ENCODE measurements at places on chromosomes 6 and 20.

DNA sequence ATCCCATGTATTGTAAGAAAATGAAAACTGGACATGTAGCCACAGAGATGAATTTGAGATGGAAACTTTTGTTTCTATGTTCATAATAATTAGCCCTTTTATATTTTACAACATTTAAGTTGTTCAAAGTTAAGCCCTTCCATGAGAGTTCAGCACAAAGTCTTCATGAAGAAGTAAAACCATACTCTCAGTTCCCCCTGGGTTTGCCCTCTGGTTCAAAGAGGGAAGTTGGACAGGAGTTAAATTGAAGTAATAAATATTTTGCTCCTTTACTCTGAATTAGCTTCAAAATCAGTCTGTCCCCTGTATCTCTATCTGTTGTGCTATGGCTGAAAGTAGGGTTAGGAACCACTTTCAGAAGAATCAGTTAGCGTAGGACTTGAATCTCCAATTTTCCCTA lies 31.1 kb downstream of the PHACTR2 start:
- no peak for DNase-seq

- DNase-seq: no peak
These were observed 61.4 kb downstream of the WDR27 start for GRCh38 chr6:169640351-169640852.

DNA sequence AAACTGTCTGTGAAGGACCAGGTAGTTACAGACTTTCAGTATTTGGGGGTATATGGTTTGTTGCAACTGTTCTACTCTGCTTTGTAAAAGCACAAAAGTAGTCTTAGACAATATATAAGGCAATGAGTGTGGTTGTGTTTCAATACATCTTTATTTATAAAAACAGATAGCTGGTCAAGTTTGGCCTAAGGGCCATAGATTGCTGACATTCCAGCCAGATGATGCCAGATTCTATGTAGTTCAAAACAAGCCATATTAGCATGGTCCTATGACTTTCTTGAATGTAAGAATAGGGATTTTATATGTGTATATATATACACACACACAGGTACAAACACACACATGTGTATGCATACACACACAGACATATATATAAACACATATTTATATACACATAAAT lies 201.8 kb downstream of the GRIK2 start:
- no peak for DNase-seq

- DNase-seq: no peak
These were observed 276.6 kb upstream of the BMP2 start for GRCh38 chr20:6490849-6491248.

DNA sequence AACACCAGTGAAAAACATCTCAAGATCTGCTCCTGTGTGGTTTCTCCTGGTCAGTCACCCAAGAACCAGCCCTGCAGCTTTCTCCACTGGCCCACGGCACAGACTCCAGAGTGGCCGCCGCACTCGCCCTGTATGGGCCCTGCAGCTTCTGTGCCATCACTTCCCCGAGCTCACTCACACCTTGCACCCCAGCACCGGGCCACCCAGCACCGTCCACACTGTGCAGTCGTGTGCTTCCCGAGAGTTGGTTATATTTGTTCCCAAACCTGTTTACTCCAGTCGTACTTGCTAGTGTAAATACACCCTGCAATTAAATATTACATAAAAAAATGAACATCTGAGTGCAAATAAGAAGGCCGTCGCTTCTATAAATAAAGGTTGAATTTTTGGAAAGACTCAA lies 341.7 kb downstream of the CDH26 start:
- no peak for DNase-seq

GRCh38 chr6:105874835-105875626 lies 211.1 kb upstream of the PRDM1 start:
- DNase-seq: no peak

- no peak for DNase-seq
These were observed 317.8 kb downstream of the CENPW start for GRCh38 chr6:126657561-126658175.

- no peak for DNase-seq
These were observed 338.7 kb downstream of the HTR1B start for GRCh38 chr6:77124604-77125003.

- DNase-seq: no peak
These were observed 43.4 kb upstream of the RALGAPA2 start for GRCh38 chr20:20755674-20756319.

- no peak for DNase-seq
These were observed 129.5 kb downstream of the BTBD9 start for GRCh38 chr6:38510205-38510604.

GRCh38 chr6:156628805-156629204 lies 148.4 kb upstream of the ARID1B start:
- DNase-seq: no peak

- no peak for DNase-seq
These were observed 42.0 kb downstream of the DOK5 start for GRCh38 chr20:54517241-54517975.

DNA sequence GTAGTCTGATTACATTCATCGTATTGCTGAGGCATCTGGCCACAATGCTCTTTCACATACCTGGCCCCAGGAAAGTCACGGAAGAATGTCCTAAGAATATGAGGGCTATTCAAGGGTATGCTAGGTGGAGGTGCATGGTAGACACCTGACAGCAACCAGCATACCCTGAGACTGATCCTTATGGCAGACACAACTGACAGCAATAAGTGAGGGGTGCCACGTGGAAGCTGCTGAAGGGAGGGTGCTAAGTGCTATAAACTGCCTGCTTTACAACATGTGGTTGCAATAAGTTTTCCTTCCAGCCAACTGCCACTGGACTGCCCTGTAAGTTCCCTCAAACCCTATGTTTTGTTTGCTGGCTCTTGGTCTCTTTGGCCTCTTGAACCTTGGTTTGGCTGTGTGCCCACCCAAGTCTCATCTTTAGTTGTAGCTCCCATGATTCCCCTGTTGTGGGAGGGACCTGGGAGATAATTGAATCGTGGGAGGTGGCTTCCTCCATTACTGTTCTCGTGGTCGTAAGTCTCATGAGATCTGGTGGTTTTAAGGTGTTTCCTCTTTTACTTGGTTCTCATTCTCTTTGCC lies 201.3 kb upstream of the MOCS1 start:
- DNase-seq: no peak

GRCh38 chr6:136757150-136757549 lies 35.1 kb downstream of the MAP3K5 start:
- DNase-seq: no peak

GRCh38 chr20:38615283-38615682 lies 13.7 kb downstream of the ARHGAP40 start:
- DNase-seq: no peak

- no peak for DNase-seq
These were observed 151.5 kb downstream of the PRL start for GRCh38 chr6:22145376-22145775.

DNA sequence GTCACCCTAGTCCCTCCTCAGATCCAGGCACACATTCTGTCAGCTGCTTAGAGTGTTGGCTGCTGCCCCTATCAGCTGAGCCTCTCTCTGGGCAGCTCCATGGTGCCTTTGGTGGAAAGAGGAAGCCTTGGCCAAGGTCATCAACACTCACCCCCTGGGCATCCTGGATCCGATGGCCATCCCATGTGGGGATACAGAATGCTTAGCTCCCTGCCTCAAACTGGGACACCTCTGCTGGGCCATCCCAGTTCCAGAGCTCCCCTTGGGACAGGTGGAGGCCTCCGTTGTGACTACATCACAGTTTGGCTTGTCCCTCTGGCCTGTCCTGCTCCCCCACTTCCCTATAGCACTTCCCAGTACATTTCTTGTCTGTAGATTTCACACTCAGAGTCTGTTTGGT lies 45.6 kb downstream of the TOX2 start:
- DNase-seq: no peak

DNA sequence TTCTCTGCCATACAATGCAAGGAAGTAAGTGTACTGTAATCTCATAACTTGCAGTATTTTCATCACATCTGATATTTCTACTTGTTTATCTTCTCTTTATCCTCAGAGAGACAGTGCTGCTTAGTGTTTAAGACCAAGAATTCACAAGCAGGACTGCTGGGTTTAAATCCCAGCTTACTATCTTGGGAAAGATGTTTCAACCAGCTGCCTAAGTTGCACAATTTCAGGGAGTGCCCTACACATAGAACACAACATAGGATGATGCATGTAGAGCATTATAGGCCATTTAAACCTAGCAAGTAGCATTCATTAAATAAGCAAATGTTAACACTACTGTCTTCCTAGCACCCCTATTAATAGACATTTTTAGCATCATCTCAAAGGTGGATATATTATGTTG lies 205.2 kb upstream of the CEP162 start:
- no peak for DNase-seq

- no peak for DNase-seq
These were observed 163.2 kb downstream of the MRPL14 start for GRCh38 chr6:43963877-43964658.

- DNase-seq: no peak
These were observed 316.3 kb downstream of the SLC35F1 start for GRCh38 chr6:118223316-118223715.

DNA sequence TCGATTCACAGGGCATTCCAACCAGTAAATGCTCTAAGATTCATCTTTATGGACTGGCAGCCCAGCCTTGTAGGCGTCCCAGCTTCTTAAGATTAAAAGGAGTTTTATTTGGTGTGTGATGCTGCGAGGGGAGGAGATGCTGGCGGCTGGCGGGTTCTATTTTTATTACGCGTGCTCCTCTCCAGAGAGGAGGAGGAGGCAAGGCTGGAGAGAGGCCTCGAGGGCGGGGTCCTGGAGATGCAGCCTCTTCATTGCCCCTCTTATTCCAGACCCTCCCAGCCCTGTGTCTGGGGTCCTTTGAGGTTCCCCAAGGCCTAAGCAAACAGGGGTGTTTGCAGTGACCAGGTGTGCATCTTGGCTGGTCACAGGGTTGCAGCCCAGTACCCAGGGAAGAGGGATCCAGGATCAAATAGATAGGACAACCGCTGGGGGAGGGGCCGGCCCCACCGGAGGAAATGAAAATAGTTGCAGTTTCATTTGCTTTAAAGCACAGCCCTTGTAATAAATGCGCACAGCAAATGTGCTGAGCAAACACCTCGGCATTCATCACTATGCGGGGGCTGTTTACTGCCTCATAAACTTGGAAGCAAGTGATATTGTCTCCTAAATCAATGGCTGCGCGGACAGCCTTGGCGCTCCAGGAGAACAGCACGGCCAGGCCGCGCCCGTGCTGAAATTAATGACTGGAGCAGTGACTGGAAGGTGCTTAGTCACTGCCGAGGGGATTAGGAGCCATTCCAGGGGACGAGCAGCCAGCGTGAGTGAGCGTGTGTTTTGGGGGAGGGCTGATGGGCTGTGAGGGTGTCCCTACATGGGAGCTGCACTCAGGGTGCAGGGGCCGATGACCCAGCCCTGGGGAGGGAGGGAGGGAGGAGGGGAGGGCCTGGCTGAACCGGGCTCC lies 83.0 kb downstream of the TMEM242 start:
- DNase-seq: no peak

DNA sequence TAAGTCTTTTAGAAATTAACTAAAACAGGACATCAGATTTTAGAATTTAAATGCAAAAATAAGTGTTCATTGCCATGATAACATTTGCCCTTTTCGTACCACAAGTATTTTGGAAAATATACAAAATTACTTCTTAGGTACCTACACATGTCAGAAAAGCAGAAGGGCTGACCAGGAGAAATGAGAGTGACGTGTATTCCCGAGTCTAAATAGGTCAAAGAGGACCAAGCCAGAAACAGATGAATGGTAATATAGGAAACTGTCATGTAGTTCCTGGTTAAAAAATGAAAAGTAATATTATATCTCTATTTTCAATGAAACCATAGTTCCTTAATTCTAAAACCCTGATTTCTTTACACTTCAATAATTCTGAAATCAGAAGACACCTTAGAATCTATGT lies 126.2 kb downstream of the IPCEF1 start:
- no peak for DNase-seq

GRCh38 chr6:36377594-36377993 lies 9.9 kb downstream of the ETV7 start:
- DNase-seq: no peak

DNA sequence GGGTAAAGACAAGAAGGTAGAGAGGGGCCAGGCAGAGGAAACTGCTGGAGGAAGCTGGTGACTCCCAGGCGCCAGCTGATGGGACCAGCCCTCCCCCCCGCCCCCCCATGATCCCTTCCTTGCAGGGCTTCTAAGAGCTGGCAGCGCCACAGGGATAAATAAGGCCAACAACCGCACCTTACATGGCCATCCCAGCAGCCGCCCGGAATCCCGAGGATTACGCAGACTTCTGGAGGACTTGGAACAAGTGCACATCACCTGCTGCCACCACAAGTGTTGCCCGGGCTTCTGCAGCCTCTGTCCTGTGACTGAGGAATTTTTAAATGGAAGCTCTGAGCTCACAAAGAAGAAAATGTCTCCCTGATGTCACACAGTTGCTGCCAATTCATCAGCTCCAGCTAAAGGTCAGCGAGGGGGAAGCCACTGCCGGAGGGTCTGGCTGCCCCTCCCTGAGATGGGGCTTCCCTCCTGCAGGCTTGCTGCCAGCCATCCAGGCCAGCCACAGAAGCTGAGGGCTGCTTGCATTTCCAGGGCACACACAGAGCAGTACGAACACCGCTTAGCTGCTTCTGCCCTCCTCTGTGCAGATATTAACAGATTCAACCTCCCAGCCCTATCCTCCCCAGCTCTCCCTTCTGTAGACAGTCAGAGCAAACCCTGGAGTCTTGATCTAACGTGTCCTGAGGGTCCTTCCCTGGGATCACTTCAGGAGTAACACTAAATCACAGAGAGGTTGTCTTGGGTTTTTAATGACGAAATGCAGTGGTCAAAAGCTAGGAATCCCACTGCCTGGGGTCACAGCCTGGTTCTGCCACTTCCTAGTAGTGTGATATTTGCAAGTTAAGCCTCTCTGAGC lies 38.6 kb upstream of the PIM1 start:
- DNase-seq: no peak

- DNase-seq: no peak
These were observed 57.9 kb upstream of the DACT2 start for GRCh38 chr6:168377484-168377855.

DNA sequence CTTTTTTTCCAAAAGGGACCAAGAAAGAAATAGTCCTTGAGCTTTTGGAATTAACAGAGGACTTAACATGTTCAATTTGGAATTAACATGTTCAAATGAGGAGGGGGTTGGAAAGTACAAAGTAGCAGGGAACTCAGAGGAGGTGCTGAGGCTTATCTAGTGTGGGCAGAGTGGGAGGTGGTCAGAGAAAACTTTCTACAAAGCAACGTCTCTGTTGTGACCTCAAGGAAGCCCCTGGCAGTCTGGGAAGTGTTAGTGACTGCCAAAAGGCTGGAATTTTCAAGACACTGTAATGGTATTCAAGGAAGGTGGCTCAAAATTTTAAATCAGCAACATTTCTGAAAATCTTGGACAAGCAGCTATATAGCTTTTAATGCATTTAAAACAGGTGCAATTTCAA lies 7.3 kb downstream of the ECI2 start:
- no peak for DNase-seq

DNA sequence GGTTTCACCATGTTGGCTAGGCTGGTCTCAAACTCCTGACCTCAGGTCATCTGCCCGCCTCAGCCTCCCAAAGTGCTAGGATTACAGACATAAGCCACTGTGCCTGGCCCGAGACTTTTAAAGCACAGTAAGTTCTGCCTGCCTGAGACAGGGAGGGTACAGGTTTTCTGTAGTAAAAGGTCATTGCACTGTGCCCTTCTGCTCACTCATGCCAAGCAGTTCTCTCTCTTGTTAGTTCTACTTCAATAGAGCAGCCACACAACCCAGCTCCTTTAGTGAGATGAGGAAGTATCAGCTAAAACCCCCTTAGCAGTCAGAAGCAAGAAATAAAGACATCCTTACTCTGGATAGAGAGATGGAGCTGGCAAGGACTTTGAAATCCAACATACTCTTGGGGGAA lies 52.4 kb upstream of the ARMH2 start:
- no peak for DNase-seq

- no peak for DNase-seq
These were observed 2.6 kb upstream of the CENPW start for GRCh38 chr6:126337323-126337722.

- DNase-seq: no peak
These were observed 1.2 kb downstream of the MYB start for GRCh38 chr6:135182071-135183001.

Data from activated T-helper 1 cell treated with Interleukin-2 at 50 U/mL for 16 hours (primary cell).